ENCODE measurements at places on chromosomes 4 and X. TPM values are rescaled to one million over a fixed set of nuclear protein-coding genes. Genes with fewer than 3 reads are reported as not detected.

DNA sequence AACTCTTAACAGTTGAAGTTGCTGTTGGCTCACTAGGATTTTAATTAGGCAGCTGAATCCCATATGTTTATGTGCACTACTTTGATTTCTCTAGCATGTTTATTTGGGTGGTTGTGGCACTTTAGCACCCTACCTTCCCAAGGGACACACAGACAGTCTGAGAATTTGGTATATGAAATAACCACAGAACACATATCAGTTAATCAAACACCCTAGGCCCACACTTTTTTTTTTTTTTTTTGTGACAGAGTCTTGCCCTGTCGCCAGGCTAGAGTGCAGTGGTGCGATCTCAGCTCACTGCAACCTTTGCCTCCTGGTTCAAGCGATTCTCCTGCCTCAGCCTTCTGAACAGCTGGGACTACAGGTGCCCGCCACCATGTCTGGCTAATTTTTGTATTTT, 130.5 kb downstream of the DCK start:
- H3K27ac ChIP-seq, result no peak overlapping the region
- H3K27me3 ChIP-seq, result no peaks in the 10 kb centered on the region
- no peak overlapping the region for H3K4me3 ChIP-seq
- DNase-seq, result no peak
- no peaks in the 10 kb centered on the region for H3K36me3 ChIP-seq

DNA sequence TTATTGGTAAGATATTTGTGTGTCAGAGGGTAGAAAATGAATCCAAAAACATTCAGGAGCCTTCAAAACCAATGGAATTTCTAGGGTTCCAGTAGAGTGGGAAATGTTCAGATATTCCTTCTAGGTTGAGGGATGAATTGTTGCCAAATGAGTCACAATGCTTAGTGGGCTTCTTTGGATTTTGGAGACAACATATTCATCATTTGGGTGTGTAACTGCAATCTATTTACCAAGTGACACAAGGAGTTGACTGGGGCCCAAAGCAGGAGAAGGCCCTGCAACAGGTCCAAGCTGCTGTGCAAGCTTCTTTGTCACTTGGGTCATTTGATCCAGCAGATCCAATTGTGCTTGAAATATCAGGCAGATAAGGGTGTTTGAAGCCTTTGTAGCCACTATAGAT, 551.5 kb upstream of the PITX2 start:
- no peak overlapping the region for H3K4me3 ChIP-seq
- H3K27me3 ChIP-seq, result no peaks in the 10 kb centered on the region
- no peaks in the 10 kb centered on the region for H3K4me1 ChIP-seq
- no peak for DNase-seq
- no peak overlapping the region for H3K27ac ChIP-seq
- no peaks in the 10 kb centered on the region for H3K36me3 ChIP-seq

DNA sequence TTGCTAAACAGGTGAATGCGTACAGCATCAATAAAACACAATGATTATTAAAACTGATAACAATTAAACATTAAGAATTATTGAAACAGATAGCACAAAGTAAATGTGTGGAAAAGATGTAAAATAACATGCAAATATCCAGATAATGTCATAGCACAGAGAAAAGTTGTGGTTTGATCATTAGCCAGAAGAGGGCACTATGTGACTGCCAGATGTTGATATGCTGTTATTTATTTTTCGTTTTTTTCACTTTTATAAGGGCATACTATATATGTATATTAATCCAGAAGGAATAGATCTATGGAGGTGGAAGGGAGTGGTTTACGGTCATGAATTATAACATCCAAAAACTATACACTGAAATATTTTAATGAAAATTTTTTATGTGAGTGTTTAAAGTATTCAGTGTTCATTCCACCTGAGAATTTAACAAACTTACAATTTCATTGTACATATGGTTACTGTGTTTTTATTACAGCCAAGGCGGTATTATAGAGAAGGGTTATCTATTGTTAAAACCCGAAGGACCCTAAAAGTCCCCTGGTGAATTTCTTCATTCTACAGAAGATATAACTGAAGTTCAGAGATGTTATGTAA, 211.9 kb upstream of the UGT8 start:
- no peak overlapping the region for H3K4me3 ChIP-seq
- no peak overlapping the region for H3K27ac ChIP-seq
- no peak for DNase-seq
- peaks cover 8% of the 10 kb centered on the region for H3K4me1 ChIP-seq

DNA sequence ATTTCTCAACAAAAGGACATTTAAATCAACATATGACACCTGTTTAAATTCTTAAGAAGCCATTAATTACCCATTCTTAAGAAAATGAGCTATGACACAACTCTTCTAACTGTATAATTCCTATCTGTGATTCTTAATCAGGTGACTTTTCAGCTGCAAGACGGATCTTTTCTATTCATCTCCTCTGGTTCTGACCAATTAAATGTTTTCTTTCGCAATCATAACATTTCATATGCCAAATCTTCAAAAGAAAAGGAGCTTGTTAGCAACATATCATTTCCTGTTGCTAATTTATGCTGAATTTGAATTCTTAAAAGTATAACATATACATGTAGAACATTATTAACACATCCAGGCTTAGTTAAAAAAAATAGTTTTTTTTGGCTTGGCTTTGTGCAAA, 62.5 kb downstream of the SEL1L3 start:
- no peak overlapping the region for H3K4me3 ChIP-seq
- H3K36me3 ChIP-seq, result no peaks in the 10 kb centered on the region
- no peaks in the 10 kb centered on the region for H3K4me1 ChIP-seq
- DNase-seq, result no peak
- H3K27ac ChIP-seq, result no peak overlapping the region
- H3K27me3 ChIP-seq, result no peaks in the 10 kb centered on the region

GRCh38 chrX:93591398-93591797, 82.0 kb downstream of the NAP1L3 start:
- no peaks in the 10 kb centered on the region for H3K36me3 ChIP-seq
- no peaks in the 10 kb centered on the region for H3K4me1 ChIP-seq
- H3K27me3 ChIP-seq, result no peaks in the 10 kb centered on the region
- no peak overlapping the region for H3K4me3 ChIP-seq
- no peak for DNase-seq
- no peak overlapping the region for H3K27ac ChIP-seq

- H3K27ac ChIP-seq, result no peak overlapping the region
Observed at GRCh38 chr4:118012142-118012541, 22.1 kb upstream of the NDST3 start.

DNA sequence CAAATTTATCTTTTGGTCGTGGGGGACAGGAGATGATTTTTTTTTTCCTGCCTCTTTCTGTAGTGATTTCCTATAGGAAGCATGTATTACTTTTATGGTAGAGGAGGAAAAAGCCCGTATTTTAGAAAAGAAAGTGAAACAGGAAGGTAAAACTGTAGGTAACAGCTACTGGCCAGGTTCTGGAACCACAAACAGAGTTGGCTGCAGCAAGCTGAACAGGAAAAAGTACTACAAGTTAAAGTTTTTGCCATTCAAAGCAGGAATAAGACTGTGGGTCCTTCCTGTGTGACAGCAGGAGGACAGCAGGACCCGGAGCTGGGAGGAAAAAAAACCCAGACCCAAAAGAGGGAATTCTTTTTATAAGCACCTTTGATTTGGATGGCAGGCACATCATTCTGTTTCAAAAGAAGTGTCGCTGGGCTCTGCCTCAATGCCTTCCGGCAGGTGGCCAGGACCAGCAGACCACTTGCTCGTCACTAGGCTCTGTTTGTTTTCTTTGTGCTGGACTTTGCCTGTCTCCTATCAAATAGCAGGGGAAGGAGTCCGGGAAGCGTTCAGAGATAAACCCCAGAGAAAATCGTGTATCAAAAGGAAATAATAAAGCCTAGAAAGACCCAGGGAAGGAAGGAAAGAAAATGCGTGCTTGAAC, 277.9 kb downstream of the ADGRA3 start:
- no peak overlapping the region for H3K4me3 ChIP-seq

DNA sequence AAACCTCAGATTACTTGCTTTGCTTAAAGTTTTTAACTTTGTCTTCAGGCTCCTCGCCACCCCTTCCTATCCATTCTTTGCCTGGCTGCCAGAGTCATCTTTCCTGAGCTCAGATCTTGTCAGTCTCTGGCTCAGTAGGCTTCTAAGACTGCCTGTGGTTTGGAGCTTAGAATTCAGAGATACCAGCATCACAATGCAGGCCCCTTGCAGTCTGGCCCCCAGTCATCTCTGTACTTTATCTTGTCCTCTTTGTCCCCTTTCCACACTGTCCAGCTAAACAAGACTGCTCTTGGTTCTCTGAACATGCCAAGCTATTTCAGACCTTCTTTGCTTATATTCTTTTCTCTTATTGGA, 3.0 kb downstream of the KIAA0232 start:
- H3K27me3 ChIP-seq, result peaks cover 11% of the 10 kb centered on the region
- DNase-seq, result peak; percentile 59
- peaks cover 20% of the 10 kb centered on the region for H3K36me3 ChIP-seq
- no peak overlapping the region for H3K27ac ChIP-seq
- no peak overlapping the region for H3K4me3 ChIP-seq

DNA sequence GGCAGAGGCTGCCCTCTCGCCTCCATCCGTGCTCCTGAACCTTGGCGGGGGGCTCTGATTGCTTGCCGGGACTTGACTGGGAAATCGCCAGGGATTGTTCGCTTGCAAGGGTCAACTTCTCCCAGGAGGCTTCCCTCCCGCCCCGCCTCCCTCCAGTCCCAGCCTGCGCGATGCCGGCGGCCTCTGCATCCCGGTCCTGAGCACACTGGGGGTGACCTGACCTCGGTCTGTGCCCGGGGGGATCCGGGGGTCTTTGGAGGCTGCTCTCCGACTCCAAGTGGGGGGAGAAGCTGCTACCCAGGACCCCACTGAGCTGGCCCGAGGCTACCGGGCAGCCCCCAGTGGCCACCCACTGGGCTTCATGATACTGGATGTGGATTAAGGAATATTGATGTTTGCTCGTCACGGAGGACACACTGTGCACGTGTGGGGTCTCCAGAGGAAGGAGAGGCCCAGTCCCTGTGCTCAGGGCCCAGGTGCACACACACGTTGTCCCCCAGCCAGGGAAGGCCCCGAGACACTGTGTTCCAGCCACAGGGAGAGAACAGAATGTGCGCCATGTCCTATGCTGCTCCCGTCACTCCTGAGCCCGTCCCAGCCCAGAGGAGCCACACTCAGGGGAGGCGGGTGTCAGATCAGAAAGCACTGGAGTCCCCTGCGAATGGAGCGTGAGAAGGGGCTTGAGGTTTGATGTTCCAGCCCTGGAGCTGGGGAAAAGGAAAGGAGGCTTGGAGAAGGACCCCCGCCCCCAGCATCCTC, 55.9 kb upstream of the NKX1-1 start:
- no peaks in the 10 kb centered on the region for H3K36me3 ChIP-seq
- DNase-seq, result no peak
- no peak overlapping the region for H3K4me3 ChIP-seq
- H3K4me1 ChIP-seq, result no peaks in the 10 kb centered on the region

DNA sequence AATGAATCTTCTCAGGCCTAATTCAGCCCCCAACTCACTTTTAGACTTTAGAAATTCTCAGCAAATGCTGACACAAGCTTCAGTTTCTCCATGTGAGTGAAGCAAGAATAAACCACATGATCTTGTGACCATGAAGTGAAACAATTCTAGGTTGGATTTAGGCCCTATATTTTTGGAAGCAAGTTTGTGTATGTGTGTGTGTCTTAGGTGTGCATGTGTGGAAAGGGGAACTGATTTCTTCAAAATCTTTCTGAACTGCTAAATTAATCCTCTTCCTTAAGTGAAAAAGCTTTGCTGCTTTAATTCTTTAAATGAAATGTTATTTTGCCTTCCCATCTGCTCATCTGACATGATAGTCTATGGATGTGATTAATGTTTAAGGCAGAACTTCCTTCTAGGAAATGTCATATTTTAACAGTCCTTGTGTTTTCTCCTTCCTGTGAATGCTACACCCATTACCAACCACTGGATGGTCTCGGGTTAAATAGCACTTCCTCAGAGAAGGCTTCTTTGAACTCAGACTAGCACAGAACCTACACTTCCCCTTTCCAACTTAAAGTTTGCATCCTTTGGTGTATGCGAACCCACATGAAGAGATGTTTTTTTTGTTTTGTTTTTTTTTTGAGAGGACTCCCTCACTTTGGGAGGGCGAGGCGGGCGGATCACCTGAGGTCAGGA, 1.2 kb upstream of the TMEM144 start:
- no peak for DNase-seq
- peaks cover 4% of the 10 kb centered on the region for H3K4me1 ChIP-seq

DNA sequence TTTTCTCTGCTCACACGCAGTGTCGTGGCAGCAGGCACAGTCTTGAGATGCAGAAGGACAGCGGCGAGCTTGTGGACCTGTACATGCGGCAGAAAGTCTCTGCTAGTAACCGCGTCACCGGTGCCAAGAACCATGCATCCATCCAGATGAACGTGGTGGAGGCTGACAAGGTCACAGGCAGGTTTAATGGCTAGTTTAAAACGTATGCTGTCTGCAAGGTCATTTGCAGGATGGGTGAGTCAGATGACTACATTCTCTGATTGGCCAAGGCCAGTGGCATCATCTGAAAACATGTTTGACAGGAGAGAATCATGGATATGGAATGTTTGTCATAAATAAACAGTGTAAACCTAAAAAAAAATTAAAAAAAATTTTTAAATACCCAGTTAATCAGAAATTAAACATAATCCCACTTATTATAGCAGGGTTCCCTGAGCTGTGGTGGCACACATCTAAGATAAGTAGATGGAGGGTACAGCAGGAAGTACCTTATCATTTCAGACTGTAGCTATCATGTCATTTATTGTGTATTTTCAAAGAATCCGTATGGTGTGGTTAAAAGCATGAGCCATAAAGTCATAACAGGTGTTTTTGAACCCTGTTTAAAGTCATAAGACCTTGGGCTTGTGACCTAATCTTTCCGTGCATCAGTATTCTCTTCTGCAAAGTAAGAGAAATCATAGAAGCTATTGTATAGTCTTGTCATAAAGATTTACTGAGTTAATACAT, 7.5 kb upstream of the BMP2K start:
- DNase-seq, result no peak
- no peaks in the 10 kb centered on the region for H3K4me1 ChIP-seq
- no peaks in the 10 kb centered on the region for H3K36me3 ChIP-seq
- H3K4me3 ChIP-seq, result no peak overlapping the region
- H3K27me3 ChIP-seq, result no peaks in the 10 kb centered on the region

- H3K27ac ChIP-seq, result no peak overlapping the region
- DNase-seq, result no peak
- H3K4me1 ChIP-seq, result no peaks in the 10 kb centered on the region
Observed at GRCh38 chr4:77579406-77580076, 26.1 kb upstream of the CXCL13 start.

- no peak overlapping the region for H3K4me3 ChIP-seq
- H3K27ac ChIP-seq, result no peak overlapping the region
- no peaks in the 10 kb centered on the region for H3K36me3 ChIP-seq
- peaks cover 12% of the 10 kb centered on the region for H3K27me3 ChIP-seq
- no peak for DNase-seq
Observed at GRCh38 chrX:77440330-77440729, 6.9 kb upstream of the FGF16 start.

- DNase-seq, result no peak
- H3K4me3 ChIP-seq, result no peak overlapping the region
- H3K27ac ChIP-seq, result peak overlapping the region; percentile 90
Observed at GRCh38 chr4:175971388-175972179, 94.1 kb upstream of the WDR17 start.

The MAGED4 gene
- 78.4 TPM for total RNA-seq

The CXCL11 gene
- total RNA-seq, result not detected

The ZFP92 gene
- total RNA-seq, result 0.38 TPM

The SH2D1A gene
- not detected for total RNA-seq

The TEC gene
- total RNA-seq, result 4.4 TPM

The MTNR1A gene
- total RNA-seq, result 1.6 TPM

The DCHS2 gene
- 0.20 TPM for total RNA-seq

Measured in endodermal cell (in vitro differentiated cells).